ENCODE measurements at places on chromosomes 6 and 20.

DNA sequence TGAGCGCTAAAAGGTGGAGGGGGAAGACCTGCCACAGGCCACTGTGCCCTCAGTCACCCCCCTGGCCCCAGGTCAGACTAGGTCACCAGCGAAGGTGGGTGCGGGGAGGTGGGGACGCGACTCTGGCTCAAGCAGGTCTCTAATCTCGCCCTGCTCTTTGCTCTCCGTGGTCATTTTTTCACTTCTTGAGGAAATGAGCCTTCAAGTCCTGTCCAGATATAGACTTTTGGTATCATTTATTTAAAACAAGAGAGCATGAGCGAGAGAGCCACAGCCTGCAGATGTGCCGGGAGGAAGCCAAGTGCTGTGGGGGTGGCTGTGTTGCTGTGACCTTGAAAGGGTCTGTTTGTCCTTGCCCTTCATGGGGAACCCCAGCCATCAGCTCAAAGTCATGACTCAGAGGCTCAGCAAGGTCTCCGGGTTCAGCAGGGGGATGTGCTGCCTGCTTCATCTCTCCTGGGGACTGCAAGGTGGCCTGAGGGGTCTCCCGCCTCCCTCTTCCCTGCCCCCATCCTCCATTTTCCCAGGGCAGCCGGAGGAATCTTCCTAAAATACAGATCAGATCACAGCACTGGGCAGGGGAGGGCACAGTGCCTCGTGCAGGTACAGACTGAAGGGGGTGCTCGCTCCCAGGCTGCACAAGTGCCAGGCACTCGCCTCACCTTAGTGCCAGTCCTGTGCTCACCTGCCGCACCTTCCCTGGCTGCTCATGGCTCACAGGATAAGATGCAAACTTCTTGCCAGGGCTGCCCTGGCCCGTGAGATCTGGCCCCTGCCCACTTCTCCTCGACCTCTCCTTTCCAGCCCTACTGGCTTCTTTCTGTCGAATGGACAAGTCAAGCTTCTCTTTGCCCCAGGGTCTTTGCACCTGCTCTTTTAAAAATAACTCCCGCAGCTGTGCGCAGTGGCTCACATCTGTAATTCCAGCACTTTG is 26.5 kb downstream of the SULF2 start:
- DNase-seq: no peak

- no peak for DNase-seq
Observed at GRCh38 chr6:41428996-41429421, 93.6 kb downstream of the NCR2 start.

- no peak for DNase-seq
Observed at GRCh38 chr20:15209537-15209936, 872.1 kb upstream of the FLRT3 start.

- DNase-seq: no peak
Observed at GRCh38 chr6:1873781-1874180, 264.1 kb downstream of the FOXC1 start.

DNA sequence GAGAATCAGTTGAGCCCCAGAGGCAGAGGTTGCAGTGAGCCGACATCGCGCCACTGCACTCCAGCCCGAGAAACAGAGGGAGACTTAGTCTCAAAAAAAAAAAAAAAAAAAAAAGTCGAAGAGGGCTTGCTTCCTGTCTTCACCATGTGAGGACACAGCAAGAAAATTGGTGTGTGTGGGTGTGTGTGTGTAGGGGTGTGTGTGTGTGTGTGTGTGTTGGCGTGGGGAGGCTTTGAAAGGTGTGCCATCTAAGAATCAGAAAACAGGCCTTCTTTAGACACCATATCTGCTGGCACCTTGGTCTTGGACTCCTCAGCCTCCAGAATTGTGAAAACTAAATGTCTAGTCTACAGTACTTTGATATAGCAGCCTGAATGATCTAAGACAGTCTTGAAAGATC is 6.9 kb upstream of the RBPJL start:
- DNase-seq: no peak

DNA sequence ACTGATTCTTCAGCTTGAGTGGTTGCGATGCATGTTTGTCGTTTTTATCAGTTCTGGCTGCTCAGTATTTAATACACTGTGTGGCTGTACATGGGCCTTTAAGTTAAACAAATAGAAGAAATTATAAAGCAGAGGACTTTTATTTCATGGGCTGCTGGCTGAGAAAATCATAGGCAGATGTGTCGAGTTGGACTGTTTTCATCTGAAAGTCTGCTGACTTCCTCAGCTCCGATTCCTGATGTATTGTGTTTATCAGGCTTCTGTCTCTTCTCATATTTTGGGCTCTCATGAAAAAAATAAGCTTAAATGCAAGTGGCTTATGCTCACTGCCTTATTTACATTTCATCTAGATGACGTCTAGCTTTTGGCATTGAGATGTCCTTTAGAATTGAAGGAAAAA is 129.5 kb upstream of the GGTLC1 start:
- DNase-seq: no peak

GRCh38 chr6:147510929-147511590 is 2.6 kb downstream of the SAMD5 start:
- no peak for DNase-seq

GRCh38 chr20:11496380-11496779 is 421.3 kb upstream of the BTBD3 start:
- no peak for DNase-seq

GRCh38 chr6:158938811-158939254 is 61.2 kb downstream of the RSPH3 start:
- DNase-seq: no peak

Data from NCI-H345 (cell line).